Stimulated activated CD8-positive, alpha-beta memory T cell treated with anti-CD3 and anti-CD28 coated beads, Interleukin-7, amount 100 ng/mL, for 24 hours (primary cell): ENCODE measurements at places on chromosomes 7 and 10.

GRCh38 chr10:3791974-3792633 lies 7.1 kb upstream of the KLF6 start:
- DNase-seq: no peak

DNA sequence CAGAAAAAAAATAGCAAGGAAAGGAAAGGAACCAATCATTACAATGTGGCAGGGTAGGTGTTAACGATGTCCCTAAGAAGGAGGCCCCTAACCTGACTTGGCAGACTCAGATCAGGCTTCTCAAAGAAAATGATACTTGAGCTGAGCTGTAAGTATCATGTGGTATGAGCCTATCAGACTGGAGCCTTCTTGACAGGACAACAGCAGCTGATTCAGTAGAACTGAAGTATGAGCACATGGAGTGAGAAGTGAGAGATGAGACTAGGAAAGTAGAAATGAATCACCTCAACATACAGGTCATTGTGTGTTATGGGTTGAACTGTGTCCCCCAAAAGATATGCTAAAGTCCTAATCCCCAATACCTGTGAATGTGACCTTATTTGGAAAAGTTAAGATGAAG lies 66.3 kb downstream of the MTERF1 start:
- DNase-seq: no peak

DNA sequence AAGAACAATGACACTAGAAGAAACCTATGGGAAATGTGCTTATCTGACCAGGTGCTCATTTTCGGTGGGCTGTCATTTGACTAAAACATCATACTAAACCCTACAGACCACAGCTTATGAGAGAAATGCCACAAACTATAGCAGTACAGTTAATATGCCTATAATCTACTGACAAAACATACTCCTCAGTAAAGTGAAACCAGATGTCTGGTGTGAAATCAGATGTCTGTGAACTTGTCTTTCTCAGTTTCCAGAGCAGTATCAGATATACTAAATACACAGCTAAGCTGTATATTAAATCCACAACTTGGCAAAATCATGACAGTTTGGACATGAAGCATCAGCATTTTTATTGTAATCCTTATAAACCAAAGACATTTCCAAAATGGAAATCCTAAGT lies 3.3 kb downstream of the IMMP2L start:
- DNase-seq: no peak

- no peak for DNase-seq
These were observed 996.7 kb upstream of the CELF2 start for GRCh38 chr10:10020945-10021344.

- no peak for DNase-seq
These were observed 111.6 kb downstream of the ACTR3B start for GRCh38 chr7:152871005-152871677.

DNA sequence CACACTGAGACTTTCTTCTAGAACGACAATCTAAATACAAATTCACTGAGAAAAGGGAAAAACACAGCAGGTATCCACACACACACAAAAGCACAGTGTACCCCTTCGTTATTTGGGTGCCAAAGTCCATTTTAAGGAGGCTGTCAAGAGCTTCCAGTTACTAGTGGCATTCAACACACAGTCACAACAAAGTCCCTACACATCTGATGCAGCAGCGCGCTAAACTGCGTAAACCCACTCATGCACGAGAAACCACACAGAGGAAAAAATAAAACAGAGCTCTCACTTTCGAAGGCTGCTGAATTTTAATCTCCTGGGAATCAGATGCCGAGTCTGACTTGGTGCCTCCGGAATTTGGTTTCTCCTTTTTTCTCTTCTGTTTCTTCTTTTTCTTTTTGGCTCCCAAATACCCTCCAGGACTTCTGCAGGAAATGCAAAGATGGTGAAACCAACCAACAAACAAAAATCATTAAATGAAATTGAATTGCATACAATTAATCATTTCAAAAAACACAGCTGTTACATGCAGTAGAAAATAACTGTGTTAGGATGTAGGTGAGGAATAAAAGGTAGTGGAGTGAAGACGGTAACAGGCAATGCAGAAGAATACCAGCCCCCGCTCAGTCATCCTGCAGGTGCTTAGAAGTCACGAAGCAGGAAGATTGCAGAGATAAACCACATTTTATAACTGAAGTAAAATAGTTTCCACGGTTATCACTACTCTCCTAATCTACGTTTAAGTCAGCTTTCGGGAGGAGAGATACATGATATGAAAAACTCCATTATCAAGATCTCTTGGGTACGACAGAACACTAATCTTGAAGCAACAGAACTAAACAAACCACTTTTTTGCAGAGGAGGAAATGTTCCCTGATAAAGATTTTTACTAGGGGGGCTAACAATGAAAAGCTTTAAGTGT lies 27.1 kb downstream of the NMT2 start:
- DNase-seq: no peak

DNA sequence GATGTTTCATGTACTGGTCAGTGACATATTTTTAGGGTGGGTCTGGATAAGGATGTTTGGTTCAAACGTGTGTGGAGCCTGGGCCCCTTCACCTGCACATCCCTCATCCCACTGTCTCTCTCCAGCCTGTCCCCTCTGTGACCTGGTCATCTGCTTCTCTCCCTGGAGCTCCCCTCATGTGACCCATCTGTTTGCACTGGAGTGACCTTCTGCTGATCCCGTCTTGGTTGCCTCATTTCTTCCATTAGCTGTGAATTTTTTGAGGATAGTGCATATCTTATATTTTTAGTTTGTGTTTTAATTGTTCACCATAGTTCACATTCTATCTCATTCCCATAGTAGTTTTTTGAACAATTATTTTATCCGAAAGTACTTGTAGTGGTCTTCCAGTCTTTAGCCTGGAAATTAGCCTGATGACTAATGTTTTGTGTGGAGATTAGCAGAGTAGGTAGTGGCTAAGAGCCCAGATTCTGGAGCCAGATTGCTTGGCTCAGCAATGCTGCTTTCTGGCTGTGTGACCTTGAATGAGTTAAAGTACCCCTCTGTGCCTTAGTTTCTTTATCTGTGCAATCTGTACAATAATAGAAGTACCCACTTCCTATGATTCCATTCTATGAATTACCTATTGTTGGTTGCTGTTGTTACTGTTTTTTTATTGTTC lies 224.5 kb downstream of the LRMDA start:
- DNase-seq: no peak

DNA sequence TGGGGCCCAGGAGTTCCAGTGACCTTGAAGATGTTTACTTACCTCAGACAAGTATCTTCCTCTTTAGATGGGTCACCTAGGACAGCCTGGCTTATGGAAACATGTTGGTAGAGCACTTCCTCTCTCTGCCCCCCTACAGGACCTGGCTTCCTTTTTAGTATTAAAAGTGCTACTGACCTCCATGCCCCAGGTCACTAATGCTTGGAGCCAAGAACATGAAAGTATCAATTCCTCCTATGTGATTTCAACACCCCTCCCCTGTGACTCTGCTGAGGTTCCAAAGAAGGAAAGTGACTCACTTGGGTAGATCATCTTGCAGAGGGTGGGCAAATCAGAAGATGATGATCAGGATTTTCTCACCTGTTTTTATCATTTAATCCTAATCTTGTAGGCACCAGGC lies 125.3 kb upstream of the CCDC6 start:
- no peak for DNase-seq

GRCh38 chr7:73980206-73980605 lies 47.8 kb upstream of the ELN start:
- no peak for DNase-seq

- no peak for DNase-seq
These were observed 246.6 kb downstream of the SNX10 start for GRCh38 chr7:26538216-26538615.

DNA sequence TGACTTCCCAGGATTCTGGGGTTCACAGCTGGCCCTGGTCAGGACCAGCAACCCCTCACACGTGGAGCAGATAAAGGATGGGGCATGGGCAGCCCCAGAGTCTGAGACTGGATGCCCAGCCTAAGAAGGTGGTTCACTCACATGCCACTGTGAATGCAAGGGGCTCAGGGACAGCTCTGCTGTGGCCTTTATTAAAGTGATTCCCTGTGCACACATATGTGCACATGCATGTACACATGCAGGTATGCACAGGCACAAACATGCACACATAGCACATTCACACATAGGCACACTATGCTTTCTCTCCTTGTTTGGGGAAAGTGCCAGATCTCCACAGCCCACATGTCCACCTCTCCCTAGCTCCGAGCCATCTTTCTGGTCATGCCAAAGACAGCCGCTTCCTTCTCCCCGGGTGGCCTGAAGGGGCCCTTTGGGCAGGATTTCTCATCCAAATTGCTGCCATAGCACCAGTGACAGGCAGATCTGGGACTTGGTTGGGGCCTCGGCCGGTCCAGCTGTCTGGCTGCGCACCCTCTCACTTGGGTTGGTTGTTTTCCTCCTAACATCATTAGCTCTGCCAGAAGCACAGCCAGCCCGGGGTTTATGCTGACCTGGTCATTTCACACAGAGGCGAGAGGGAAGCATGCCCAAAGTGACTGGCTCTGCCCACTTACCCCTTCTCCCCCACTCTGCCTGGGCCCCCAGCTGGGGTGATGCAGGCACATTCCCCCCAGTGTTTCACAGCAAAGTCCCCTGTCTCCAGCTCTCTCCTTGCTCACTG lies 1.4 kb downstream of the GCK start:
- no peak for DNase-seq

- peak; percentile 44 for DNase-seq
These were observed 47.4 kb upstream of the PRKAR1B start for GRCh38 chr7:774161-775109.

GRCh38 chr10:72392571-72392970 lies 37.9 kb upstream of the DNAJB12 start:
- no peak for DNase-seq

- DNase-seq: no peak
These were observed 142.8 kb downstream of the DNAJC1 start for GRCh38 chr10:21860718-21861117.

DNA sequence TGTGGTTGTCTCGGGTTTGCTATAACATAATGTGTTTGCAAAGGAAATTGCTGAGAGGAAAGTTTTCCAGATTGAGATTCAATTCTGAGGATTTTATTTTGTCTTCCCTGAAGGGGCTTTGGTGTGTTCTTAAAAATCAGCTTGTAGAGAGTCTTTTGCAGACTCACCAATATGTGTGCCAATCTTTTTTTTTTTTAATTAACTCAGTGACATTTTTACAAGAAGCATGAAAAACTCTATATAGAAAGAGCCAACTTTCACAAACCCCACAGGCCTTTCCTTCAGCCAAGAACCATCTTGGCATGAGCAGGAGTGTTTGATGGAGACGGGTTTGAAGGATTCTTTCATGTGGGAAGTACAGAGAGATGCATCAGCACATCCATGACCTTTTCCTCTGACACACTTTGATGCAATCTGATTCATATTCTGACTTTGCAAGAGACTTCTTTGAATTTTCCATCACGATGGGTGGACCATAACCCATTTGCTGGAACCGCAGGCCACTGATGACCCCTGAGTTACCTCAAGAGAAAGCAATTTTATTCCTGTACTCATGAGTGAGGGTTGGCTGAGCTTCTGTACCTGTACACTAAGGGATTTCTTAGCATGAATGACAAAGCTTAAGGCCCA lies 892.6 kb downstream of the XPNPEP1 start:
- DNase-seq: no peak

GRCh38 chr7:36180121-36180520 lies 27.1 kb downstream of the EEPD1 start:
- no peak for DNase-seq

DNA sequence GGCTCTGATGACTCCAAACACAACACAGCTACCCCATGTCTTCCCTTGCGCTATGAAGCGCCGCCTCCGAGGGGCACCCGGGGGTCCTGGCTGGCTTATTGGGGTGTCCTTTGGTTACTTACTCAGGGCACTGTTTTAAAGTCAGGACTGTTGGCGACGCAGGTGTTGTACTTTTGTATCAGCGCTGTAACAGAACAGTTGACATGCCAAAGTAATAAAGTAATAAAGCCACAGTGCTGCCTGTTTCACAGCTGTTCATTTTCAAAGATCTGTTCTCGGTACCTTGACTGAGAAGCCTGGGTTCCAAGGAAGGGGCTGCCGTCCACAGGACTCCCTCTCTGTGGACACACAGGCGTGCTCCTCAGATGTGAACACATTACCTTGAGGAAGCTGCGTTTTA lies 64.1 kb downstream of the WDR37 start:
- DNase-seq: no peak

DNA sequence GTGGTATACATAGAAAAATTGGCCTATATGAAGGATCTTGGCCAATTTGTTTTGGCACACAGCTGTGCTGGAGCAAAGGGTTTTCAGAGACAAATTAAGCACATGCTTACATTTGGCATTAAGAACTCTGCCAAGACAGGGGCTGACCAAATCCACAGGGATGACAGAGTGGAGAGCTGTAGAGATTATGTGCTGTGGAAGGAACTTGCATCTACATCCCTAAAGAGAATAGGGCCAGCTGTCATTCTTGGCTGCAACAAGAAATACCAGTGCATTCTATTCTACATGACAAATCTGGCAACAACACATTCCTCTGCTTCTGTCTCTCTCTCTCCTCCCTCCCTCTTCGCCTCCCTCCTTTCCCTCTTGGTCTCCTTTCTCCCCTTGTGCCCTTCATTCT lies 75.6 kb downstream of the POM121L12 start:
- DNase-seq: no peak

DNA sequence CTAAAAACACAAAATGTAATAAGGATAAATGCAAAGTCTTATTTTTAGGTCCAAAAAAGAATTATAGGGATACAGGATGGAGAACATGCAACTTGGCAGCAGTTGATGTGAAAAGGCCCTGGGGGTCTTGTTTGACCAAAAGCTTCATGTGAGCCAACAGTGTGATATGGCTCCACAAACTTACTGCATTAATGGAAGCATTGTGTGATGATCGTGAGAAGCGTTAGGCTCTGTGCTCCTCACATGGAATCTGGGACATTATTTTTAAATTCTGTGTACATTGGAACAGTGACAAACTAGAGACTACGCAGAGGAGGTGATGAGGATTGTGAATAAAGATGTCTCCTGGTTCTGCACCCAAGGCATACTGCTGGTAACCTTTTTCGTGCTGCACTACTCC lies 39.1 kb upstream of the CALD1 start:
- DNase-seq: no peak

DNA sequence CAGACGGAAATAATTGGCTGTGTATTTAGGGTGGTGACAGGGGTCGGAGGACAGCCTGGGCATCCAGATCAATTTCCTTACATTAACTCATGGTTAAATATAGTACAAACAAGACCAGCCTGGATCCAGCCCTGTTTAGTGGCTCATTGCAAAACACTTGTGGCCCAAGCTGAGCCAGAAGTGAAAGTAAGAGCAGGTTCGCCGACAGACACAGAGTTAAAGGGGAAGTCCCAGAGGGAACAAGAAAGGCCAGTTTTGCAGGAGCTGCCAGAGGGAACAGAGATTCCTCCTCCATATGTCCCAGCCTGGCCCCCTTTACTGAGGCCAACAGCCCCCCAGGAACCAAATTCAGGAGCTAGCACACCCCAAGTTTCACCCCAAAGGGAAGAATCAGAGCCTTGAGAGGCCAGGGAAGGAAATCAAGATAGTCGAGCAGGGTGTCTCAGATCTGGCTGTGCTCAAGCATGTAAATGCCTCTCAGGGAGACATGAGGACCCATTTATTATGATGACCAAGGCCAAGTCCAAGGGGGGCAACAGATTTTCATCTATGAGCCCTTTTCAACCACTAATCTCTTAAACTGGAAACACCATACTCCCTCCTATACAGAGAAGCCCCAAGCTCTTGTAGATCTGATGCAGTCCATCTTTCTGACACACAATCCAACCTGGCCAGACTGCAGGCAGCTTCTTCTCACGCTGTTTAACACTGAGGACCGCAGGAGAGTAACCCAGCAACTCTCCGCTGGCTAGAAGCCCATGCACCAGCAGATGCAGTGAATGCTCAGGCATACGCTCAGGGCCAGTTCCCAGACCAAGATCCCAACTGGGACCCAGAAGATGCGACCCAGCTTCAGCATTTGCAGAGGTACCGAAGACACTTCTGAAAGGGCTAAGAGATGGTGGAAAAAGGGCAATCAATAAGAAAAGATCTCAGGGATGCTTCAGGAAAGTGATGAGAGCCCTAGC lies 15.9 kb upstream of the ADCK2 start:
- no peak for DNase-seq
